ENCODE measurements at places on chromosomes 7 and 10. TPM values are rescaled to one million over a fixed set of nuclear protein-coding genes. Genes with fewer than 3 reads are reported as not detected.

The CCDC172 gene
- polyA plus RNA-seq: not detected

GRCh38 chr7:105691082-105691679 is 109.9 kb upstream of the EFCAB10 start:
- DNase-seq: no peak

DNA sequence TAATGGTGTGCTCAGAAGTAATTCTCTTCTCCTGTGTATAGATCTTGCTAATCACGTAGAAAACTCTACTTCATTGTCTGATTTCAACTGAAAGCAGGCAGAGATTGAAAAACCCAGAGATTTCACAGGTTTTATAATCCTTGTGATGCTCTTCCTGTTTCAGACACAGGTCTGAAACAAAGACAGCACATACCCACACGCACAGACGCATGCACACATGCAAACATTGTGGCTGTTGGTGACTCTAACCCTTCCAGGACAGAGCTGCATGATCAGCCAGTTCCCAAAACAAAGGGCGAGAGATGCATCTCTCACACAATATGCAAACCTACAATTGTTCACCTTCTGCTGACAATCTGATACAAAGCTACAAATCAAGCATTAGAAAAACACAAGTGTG is 11.1 kb upstream of the TFEC start:
- no peak for DNase-seq

DNA sequence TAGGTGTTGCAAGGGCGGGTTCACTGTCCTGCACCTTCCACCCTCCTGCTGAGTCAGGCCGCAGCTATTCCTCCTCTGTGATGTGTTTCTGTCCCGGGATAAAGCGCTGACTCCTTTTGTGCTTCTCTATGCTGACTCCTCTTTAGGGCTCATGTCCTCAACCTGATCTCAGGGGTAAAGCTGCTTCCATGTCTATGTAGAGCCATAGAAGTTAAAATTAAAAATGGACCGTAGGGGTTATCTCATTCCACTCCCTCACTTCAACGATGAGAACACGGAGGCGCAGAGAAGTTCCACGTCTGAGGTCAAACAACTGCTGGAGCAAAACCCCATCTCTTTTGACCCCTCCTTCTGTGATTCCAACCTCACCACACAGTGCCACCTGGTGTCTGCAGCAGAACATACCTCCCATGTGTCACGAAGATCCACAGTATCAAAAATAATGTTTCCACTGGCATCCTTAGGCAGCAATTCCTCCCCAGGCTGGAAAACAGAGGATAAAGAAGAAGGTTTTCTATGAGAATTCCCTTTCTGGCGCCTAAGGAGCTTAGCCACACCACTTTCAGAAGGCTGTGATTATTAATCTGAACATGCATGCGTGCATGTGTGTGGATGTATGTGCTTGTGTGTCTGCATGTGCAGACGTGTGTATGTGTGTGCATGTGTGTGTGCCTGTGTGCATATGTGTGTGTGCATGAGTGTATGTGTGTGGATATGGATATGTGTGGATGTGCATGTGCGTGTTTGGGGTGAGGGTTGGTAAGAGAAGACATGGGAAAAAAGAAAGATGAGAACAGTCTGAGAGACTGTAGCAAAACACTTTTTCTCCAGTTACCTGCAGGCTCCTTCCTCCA is 81.2 kb upstream of the UCN3 start:
- DNase-seq: peak; percentile 15

All from right renal cortex interstitium (tissue), 3 donors.